ENCODE measurements at places on chromosomes 4 and X. TPM values are rescaled to one million over a fixed set of nuclear protein-coding genes. Genes with fewer than 3 reads are reported as not detected.
A peak's percentile ranks its signal among the peaks of the same experiment; 100 is the strongest.

- no peak overlapping the region for H3K27ac ChIP-seq
- no peaks in the 10 kb centered on the region for H3K27me3 ChIP-seq
- no peaks in the 10 kb centered on the region for H3K4me1 ChIP-seq
- H3K36me3 ChIP-seq: no peaks in the 10 kb centered on the region
- DNase-seq: no peak
These were observed 64.0 kb downstream of the ELOVL6 start for GRCh38 chr4:110134269-110134869.

- no peaks in the 10 kb centered on the region for H3K27me3 ChIP-seq
- H3K36me3 ChIP-seq: no peaks in the 10 kb centered on the region
- no peak overlapping the region for H3K27ac ChIP-seq
- DNase-seq: peak; percentile 53
- H3K4me1 ChIP-seq: no peaks in the 10 kb centered on the region
These were observed 31.1 kb upstream of the WDR17 start for GRCh38 chr4:176034499-176034898.

- no peak overlapping the region for H3K4me3 ChIP-seq
- H3K36me3 ChIP-seq: no peaks in the 10 kb centered on the region
- H3K27me3 ChIP-seq: no peaks in the 10 kb centered on the region
- no peak overlapping the region for H3K27ac ChIP-seq
- H3K4me1 ChIP-seq: peaks cover 8% of the 10 kb centered on the region
These were observed 31.2 kb downstream of the ATXN3L start for GRCh38 chrX:13288671-13289070.

DNA sequence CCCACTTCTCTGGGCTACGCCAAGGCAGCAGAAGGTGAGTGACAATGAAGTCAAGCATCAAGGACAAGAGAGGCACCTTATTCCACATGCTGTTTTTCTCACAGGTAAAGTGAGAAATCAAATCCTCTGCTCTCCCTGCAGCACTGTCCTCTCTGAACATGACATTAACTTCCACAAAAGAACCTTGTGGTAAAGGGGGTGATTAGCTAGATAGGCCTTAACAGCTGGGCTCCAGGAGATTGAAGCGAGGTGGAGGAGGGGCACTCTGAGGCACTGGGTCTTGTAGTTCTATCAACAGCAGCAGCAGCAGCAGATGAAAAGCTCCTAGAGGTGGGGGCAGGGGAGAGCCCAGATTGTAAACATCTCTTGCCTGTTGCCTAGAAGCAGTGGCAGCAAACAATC lies 96.8 kb upstream of the CXXC4 start:
- H3K36me3 ChIP-seq: no peaks in the 10 kb centered on the region
- no peak overlapping the region for H3K27ac ChIP-seq
- H3K4me1 ChIP-seq: no peaks in the 10 kb centered on the region

GRCh38 chrX:36684053-36684452 lies 324.1 kb upstream of the FAM47C start:
- no peak overlapping the region for H3K4me3 ChIP-seq
- no peaks in the 10 kb centered on the region for H3K36me3 ChIP-seq
- no peak overlapping the region for H3K27ac ChIP-seq
- no peaks in the 10 kb centered on the region for H3K27me3 ChIP-seq

DNA sequence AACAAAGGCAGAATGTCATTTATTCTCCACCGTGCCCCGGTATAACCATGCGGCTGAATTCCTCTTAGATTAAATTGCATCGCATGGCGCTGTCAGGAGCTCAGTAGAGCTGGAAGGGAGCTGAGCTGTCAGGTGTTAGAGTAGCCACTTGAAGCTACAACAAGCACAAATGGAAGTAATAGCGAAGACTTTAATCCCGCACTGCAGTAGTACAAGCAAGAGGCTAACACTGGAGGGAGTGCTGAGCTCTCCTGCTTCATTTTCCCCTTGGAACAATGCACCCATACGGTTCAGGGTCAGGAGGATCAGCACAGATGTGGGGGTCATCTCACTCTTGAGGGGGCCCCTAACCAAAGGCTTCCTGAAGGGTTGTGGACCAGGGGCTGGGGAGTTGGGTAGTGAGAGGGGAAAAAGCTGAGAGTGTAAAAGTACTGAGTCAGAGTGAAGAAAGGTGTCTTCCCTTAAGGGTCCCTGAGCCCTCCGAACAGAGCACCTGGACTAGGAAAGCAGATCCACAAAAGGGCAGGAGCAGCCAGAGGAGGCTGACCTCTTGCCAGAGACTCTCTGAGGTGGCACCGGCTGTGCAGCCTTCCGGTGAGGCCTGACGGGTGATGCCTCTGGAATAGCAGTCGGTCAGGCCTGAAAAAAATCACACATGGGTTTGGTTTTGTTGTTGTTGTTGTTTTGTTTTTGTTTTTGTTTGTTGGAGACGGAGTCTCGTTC lies 36.0 kb upstream of the CBR4 start:
- no peaks in the 10 kb centered on the region for H3K4me1 ChIP-seq
- no peaks in the 10 kb centered on the region for H3K27me3 ChIP-seq
- no peaks in the 10 kb centered on the region for H3K36me3 ChIP-seq

GRCh38 chrX:16479206-16479869 lies 170.6 kb upstream of the S100G start:
- H3K27ac ChIP-seq: no peak overlapping the region
- no peaks in the 10 kb centered on the region for H3K36me3 ChIP-seq
- H3K27me3 ChIP-seq: no peaks in the 10 kb centered on the region
- H3K4me1 ChIP-seq: no peaks in the 10 kb centered on the region
- no peak for DNase-seq

GRCh38 chr4:53132132-53132891 lies 233.5 kb downstream of the SCFD2 start:
- H3K27me3 ChIP-seq: no peaks in the 10 kb centered on the region
- no peaks in the 10 kb centered on the region for H3K4me1 ChIP-seq
- no peak overlapping the region for H3K27ac ChIP-seq
- no peak overlapping the region for H3K4me3 ChIP-seq
- DNase-seq: no peak

DNA sequence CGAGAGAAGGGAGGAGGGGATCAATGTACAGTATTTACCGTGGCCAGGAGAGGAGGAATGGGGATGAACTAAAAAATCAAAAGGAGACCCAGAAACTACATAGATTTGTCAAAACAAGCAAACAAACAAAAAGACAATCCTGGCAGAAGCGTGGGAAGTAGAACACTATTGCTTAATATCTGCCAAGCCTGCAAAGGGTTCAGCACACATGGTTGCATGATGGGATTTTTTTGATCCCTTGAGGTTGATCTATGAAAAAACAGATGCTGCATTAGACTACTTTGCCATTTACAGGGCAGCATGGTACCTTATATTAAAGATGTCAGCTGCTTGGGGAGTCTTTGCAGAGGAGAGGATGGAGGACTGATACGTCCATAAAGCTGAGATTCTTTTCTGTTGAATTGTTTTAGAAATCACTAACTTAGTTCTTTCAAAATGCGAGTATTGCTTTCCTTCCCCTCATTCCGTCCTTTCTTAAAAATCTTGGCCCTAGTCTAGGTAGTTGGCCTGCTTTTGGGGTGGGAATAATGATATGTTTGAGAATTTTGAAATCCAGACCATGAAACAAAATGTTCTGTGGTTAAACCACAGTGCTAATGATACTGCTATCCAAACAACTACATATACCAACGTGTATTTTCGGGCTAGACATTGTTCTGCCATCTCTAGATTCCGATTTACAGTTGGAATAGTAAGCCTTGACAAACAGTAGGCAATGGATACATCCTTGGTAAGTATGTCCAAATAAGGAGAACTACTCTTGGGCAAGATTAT lies 39.6 kb upstream of the TMEM150C start:
- H3K36me3 ChIP-seq: no peaks in the 10 kb centered on the region
- no peak overlapping the region for H3K27ac ChIP-seq
- H3K4me1 ChIP-seq: no peaks in the 10 kb centered on the region
- no peaks in the 10 kb centered on the region for H3K27me3 ChIP-seq
- H3K4me3 ChIP-seq: no peak overlapping the region

DNA sequence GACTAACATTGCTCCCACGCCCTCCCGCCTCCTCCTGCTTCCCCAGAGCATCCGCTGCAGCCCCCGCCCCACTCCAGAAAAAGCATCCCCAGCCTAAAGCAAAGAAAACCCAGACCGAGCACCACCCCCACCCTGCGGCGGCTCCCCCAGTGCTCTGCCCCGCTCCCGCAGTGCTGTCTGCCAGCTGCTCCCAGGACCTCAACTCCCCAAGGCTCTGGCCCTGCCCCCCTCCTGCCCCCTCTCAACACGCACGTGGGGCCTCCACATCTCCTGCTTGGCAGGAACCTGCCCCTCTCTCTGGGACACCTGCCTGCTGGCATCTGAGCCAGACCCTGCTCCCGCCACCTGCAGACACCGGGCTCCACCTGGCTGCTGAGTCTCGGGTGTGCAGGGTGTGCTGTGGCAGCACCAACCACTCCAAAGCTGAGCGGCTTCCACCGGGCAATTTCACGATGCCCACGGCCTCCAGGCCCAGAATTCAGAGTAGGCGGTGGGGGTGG lies 79.4 kb downstream of the FAM53A start:
- no peaks in the 10 kb centered on the region for H3K4me1 ChIP-seq
- H3K27ac ChIP-seq: no peak overlapping the region
- no peaks in the 10 kb centered on the region for H3K36me3 ChIP-seq
- no peak overlapping the region for H3K4me3 ChIP-seq
- no peaks in the 10 kb centered on the region for H3K27me3 ChIP-seq

- no peak overlapping the region for H3K4me3 ChIP-seq
- no peak overlapping the region for H3K27ac ChIP-seq
- no peaks in the 10 kb centered on the region for H3K36me3 ChIP-seq
- H3K27me3 ChIP-seq: no peaks in the 10 kb centered on the region
- no peak for DNase-seq
- no peaks in the 10 kb centered on the region for H3K4me1 ChIP-seq
These were observed 1056.4 kb upstream of the POU3F4 start for GRCh38 chrX:82451725-82452124.

DNA sequence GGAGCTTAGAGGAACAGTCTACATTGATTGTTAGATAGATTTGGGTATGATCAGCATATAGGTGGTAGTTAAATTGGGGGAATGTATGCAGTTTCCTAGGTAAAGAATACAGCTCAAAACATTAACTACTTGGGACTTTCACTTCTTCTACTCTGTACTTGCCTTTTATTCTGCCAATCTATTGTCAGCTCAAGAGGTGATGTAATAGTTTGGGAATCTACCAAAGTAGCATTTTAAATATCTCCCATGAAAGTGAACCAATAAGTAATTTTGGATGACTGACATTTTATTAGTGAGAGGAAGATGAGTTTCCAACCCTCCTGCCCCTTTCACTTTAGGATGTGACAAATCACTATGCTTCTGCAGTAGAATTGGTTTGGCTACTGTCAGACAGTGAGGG lies 43.4 kb downstream of the NUDT6 start:
- peaks cover 3% of the 10 kb centered on the region for H3K27me3 ChIP-seq
- H3K27ac ChIP-seq: no peak overlapping the region
- no peaks in the 10 kb centered on the region for H3K4me1 ChIP-seq
- no peak overlapping the region for H3K4me3 ChIP-seq
- no peaks in the 10 kb centered on the region for H3K36me3 ChIP-seq
- DNase-seq: no peak

DNA sequence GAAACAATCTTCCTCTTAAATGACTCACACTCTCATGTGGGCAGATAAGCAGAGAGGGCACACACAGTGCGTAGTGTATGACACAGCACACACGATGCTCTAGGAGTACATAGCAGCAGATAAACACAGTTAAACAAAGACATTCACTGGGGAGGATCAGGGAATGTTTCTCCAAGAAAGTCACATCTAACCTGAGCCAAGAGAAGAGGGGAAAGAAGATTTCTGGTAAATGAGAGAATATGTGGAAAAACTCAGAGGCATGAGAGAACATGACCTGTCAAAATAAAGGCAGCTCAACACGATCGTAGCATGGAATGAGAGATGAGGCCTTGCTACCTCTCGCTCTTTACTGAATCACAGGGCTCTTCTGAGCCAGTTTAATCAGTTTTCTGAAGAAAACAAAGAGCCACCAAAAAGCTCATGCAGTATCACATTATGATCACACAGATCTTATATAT lies 251.0 kb downstream of the ANK2 start:
- H3K4me1 ChIP-seq: no peaks in the 10 kb centered on the region
- H3K27me3 ChIP-seq: no peaks in the 10 kb centered on the region
- H3K4me3 ChIP-seq: no peak overlapping the region

DNA sequence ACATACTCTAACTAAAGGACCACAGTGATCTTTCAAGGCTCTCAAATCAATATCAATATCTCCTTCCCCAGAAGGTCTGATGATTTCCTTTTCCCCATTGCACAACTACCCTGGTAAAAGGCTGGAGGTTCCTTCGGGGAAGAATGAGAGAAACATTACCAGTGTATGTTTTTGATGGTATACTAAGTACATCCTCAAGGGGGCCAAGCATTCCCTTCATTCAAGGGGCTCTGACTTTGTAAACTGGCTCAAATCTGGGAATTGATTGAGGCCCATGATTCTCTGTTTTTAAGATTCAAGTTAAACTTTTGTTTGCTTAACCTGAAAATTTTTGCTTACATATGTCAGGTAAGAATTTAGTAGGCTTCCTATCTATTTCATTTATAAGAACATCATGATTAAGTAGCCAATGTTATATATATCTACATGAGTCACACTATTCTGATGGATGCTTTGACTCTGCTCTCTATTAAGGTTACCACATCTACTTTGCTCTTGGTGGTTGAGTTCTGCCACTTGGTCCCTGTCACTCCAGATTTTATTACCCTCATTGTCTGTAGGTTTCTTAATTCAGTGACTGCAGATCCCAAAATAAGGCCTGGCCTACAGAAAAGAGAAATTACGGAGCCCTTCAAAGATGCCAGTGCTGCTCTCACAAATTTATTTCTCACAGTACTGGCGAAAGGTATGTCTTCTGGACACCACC lies 16.4 kb upstream of the GUCY1B1 start:
- no peak overlapping the region for H3K4me3 ChIP-seq
- no peak for DNase-seq
- no peak overlapping the region for H3K27ac ChIP-seq
- H3K4me1 ChIP-seq: no peaks in the 10 kb centered on the region
- H3K27me3 ChIP-seq: no peaks in the 10 kb centered on the region
- no peaks in the 10 kb centered on the region for H3K36me3 ChIP-seq

DNA sequence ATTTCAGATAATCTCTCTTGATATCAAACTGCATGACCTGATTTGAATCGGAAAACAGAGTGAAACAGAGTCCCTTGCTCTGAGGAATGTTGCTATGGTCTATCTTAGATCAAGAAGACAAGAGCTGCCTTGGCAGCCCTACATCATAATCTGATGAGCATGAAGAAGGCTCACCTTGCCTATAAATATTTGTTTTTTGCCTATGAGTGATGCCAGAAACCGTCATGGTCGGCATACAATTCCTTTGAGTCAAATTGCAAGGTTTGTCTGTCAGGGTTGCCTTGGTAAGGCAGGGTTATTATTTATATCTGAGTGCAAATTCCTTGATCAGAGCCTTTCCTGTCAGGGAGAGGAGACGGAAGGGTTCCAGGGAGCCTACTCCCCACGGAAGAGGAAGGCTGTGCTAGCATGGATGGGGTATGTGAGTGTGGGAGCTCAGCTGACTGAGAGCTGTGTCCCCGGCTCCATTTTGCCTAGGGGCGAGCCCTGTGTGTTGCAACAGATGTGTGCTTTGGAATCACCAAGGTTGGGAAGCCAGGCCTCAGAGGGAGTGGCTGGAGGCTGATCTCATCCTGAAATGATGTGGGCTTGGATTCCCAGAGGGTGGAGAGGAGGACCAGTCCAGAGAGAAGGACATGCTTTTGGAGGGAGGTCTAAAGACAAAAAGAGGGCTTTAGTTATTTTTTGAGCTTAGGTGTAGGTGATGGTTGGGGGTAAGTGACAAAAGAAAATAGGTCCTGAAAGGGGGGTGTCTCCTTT lies 43.6 kb downstream of the RTL9 start:
- no peak overlapping the region for H3K27ac ChIP-seq
- no peak for DNase-seq
- no peaks in the 10 kb centered on the region for H3K4me1 ChIP-seq
- H3K36me3 ChIP-seq: no peaks in the 10 kb centered on the region
- H3K27me3 ChIP-seq: no peaks in the 10 kb centered on the region
- H3K4me3 ChIP-seq: no peak overlapping the region

The IL3RA gene
- total RNA-seq: 1.6 TPM

The PCDH11X gene
- total RNA-seq: not detected

The MMRN1 gene
- total RNA-seq: 0.49 TPM

The NCAPG gene
- total RNA-seq: 0.44 TPM
